ENCODE measurements at places on chromosomes 1 and 21.

GRCh38 chr1:199976496-199977144 lies 50.9 kb upstream of the NR5A2 start:
- no peak for DNase-seq

DNA sequence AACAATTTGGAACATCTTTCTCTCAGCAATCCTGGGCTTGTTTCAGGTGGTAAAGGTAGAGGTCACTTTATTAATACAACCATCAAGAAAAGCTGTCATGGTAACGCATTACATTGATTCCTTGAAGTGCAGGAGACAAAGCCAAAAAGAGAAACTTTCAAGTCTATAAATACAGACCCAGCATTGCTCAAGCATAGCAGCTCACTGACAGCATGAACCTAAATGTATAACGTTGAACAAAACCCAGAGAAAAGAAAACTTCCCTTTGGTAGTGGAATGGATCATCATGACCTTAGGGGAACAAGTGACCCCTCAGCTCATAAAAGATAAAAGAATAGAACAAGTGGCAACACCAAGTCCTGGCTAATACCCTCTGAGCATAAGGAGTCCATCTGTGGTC lies 332.2 kb downstream of the NTNG1 start:
- no peak for DNase-seq

DNA sequence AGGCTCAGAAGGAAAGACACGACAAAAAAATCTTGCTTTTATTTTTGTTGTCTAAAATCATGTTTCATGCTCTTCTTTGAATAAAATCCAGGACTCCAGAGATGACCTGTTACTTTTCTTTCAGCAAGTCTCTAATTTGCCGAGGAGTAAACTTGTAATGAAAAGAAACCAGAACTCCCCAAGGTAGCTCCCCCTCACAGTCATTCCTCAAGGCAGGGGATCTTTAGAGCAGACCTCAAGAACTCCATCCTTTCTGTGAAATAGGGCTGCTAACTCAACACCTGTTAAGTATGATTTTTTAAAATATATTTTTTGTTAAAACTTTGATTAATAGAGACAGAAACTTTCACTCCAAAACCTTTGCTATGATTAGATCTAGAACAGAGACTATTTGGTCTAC lies 82.7 kb upstream of the ABCD3 start:
- no peak for DNase-seq

GRCh38 chr1:206002871-206003801 lies at the start of gene RAB7B:
Gene RAB7B, minus strand, starts transcription at chr1:206003395. Its CDS starts 9,260 bp downstream, at chr1:205994135.
- no peak for DNase-seq

GRCh38 chr1:157369808-157370521 lies 182.3 kb downstream of the FCRL5 start:
- no peak for DNase-seq

GRCh38 chr1:159009704-159010361 lies at the start of gene IFI16:
Gene IFI16, plus strand, starts transcription at chr1:159009907. Its CDS starts 4,774 bp downstream, at chr1:159014681.
- DNase-seq: no peak

DNA sequence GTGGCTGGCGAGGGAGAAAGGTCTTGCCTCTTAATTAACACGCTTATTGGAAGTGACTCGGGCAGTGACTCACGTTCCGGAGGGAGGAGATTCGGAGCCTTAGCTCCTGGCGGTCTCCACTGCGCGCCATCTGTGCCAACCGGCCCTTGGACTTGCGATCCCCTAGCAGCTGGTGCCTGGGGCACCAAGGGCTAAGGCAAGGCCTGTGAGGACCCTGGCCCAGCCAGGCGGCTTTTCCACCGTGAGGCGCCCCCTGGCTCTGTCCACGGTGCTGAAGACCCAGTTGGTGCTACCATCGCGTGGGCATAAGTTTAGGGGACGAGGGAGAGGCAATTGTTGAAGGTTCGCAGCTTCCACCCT lies 1.3 kb upstream of the SYT6 start:
- peak; percentile 83 for DNase-seq

GRCh38 chr1:78092643-78093042 lies 46.9 kb downstream of the GIPC2 start:
- DNase-seq: no peak

- DNase-seq: no peak
Measured at GRCh38 chr1:84257617-84258016, 43.9 kb upstream of the SAMD13 start.

DNA sequence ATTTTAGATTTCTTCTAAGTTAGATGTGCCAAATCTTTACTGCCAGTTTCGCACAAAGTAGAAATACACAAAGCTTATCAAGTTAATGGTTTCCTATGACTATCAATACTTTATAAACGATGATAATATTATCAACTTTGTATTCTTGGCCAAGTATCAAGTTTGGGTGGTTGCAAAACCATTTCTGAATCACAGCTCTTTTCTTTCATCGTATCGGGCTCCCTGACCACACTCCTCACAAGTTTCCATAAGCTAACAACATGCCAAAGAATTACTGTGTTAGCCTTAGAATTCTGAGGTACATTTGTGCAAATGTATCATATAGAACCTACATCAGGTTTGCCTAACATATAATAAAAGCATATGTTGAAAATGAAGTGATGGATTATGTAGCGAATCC lies 311.0 kb downstream of the KCTD3 start:
- DNase-seq: no peak

GRCh38 chr21:46089285-46089684 lies 8.6 kb upstream of the COL6A2 start:
- DNase-seq: no peak

DNA sequence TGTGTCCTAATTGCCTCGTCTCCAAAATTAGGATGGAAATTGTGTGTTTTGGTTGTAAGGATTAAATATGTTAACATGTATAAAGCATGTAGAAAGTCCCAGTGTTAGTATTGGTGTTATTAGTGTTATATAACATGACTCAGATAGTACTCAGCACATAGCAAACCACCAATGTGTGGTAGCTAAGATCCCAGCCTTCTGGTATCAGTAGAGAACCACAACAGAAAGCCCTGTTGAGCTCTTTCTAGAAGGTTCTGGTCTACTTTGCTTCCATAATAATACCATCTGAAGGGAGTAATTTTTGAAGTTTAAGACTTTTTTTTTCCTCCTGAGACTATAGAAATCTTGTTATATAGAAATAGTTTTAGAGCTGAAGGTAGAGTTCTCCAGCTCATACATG lies 259.3 kb upstream of the SGIP1 start:
- no peak for DNase-seq

DNA sequence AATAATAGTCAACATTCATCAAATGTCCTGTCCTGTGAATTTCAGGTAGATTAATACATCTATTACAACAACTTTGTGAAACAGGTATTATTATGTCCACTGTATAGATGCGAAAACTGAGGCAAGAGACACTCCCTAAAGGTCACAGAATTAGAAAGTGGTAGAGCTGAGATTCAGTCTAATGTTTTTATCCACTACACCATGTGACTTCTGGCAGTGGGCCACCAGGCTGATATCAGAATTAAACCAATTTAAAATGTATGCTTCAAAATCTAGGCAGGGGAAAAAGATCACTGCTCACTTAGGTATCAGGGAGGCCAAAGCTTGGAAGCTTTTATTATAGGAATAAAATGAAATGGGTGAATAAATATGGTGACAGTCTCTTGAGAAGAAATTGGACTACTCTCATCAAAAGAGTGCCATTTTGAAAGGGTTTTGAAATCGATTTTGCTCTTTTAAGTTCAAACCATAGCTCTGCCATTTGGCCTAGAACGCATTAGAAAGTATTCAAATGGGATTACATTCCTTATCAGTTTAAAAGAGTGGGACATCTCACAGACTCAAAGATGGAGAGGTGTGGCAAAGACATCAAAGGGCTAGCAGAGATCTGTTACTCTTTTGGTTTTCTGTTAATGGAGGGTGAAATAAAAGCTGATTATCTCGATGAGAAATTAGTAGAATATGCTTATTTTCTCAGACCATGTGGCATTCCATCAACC lies 1.9 kb downstream of the DDAH1 start:
- DNase-seq: no peak

Measured in NCI-H446 treated with DMSO at 0.1 percent for 48 hours (cell line).